ENCODE measurements at places on chromosomes 2 and 18. TPM values are rescaled to one million over a fixed set of nuclear protein-coding genes. Genes with fewer than 3 reads are reported as not detected.

REG1B gene
- not detected for total RNA-seq

GALNT14 gene
- total RNA-seq = 0.09 TPM

CFC1 gene
- not detected for total RNA-seq

UGT1A3 gene
- total RNA-seq = not detected

TMEM37 gene
- 7.6 TPM for total RNA-seq

BCL11A gene
- total RNA-seq = 1.3 TPM

SRD5A2 gene
- not detected for total RNA-seq

NDC80 gene
- total RNA-seq = 1.4 TPM

ONECUT2 gene
- not detected for total RNA-seq

KCNJ13 gene
- not detected for total RNA-seq

GLB1L gene
- total RNA-seq = 24.3 TPM

TUBA3E gene
- not detected for total RNA-seq

SFT2D3 gene
- 7.8 TPM for total RNA-seq

GTF3C2 gene
- total RNA-seq = 24.5 TPM

ST8SIA5 gene
- 0.09 TPM for total RNA-seq

CCDC141 gene
- total RNA-seq = not detected

MEP1B gene
- total RNA-seq = not detected

ACTG2 gene
- total RNA-seq = 5.0 TPM

SCN9A gene
- 3.0 TPM for total RNA-seq

KCNG2 gene
- total RNA-seq = 2.2 TPM

Measured in pericardium fibroblast (primary cell).